ENCODE measurements at places on chromosomes 7 and 10. TPM values are rescaled to one million over a fixed set of nuclear protein-coding genes. Genes with fewer than 3 reads are reported as not detected.

SAMD9L gene
- total RNA-seq: 7.5 TPM

CAV2 gene
- 97.6 TPM for total RNA-seq

SPDYE2B gene
- total RNA-seq: not detected

GRCh38 chr7:38482521-38482920, 148.7 kb downstream of the AMPH start:
- DNase-seq: no peak

DNA sequence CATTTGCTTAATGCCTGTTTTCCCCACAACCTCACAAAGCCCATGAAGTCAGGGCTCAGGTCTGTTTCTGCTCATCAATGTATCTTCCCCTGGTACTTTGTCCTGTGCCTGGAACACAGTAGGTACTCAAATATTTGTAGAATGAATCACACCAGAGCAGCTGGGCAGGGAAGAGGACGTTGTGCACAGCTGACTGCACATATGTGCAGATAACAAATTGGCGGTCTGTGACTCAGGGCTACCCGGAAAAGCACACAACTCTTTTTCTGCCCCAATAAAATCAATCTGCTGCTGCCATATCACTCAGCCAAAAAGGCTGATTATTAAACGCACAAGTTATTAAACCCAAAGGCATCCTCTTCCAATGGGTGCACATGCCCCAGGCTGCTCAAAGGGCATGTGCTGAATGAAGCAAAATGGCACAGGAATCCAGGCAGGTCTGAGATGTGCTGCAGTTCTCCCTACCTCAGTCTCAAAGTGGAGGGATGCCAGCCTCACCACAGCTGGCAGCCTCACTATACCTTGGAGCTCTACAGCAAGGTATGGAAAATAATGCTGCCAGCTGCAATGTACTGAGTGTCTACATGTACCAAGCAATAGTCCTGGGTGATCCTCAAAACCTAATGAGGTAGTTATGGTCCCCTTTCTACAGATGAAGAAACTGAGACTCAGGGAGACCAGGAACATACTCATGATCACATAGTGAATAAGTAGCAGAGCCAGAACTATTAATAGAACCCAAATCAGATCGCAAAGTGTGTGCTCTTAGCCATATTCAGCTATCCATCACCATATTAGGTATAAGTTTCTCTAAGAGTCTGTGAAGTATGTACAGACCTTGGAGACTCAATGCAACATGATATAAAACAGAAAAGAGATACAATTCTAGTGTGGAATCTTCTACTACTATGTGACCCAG, 43.4 kb downstream of the SORBS1 start:
- DNase-seq: no peak

Measured in breast epithelium (tissue), 4 donors.